Activated T-helper 2 cell treated with anti-CD3 and anti-CD28 coated beads, Interferon-gamma antibody, Interleukin-2, Interleukin-4, amounts not matched to agents 10 μg/mL and 5 μg/mL and 100 μg/mL, durations not matched to agents 14 hours and 24 hours and 36 hours (primary cell): ENCODE measurements at places on chromosomes 6 and 20. TPM values are rescaled to one million over a fixed set of nuclear protein-coding genes. Genes with fewer than 3 reads are reported as not detected.

NHSL1 gene
- 1.5 and 2.4 TPM in 2 replicates for total RNA-seq

VGLL2 gene
- not detected in 2 replicates for total RNA-seq

B3GAT2 gene
- total RNA-seq, result not detected in 2 replicates

CALHM5 gene
- not detected in 2 replicates for total RNA-seq

GJA10 gene
- total RNA-seq, result 0.11 and 0.32 TPM in 2 replicates

DNA sequence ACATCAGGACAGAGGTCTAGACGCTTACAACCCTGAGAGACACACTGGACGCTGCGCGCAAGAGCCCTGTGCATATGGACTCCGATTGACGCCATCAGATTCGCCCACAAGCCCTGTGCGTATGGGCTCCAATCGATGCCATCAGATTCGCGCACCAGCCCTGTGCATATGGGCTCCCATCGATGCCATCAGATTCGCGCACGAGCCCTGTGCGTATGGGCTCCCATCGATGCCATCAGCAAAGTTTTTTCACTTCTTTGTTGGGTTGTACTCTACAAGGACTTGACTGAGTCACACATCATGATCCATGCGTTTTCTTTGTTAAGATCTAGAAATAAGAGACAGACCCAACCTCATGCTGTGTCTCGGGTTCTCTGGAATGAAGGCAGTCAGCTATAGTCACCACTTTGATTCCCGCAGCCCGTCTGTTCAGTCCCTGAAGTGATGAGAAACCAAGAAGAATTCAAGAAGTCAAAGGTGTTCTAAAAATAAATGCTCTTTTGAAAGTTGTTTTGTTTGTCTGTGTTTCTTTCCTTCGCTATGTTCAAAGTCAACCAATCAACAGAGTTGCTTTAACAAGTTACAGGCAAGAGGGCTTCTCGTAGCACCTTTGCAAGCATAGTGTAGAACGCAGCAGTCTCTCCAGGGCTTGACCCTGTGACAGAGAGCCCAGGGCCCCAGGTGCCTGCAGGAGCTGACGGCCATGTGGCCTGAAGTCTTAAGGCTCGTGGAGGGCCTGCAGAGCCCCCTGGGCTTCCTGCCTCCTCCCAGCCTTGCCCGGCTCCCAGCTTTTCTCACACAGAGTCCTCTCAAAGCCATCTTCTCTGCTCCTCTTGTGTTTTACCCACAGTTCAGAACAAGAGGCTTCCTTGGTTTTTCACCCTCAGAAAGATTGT is 7.9 kb downstream of the RPS6KA2 start:
- DNase-seq, result no peak

DNA sequence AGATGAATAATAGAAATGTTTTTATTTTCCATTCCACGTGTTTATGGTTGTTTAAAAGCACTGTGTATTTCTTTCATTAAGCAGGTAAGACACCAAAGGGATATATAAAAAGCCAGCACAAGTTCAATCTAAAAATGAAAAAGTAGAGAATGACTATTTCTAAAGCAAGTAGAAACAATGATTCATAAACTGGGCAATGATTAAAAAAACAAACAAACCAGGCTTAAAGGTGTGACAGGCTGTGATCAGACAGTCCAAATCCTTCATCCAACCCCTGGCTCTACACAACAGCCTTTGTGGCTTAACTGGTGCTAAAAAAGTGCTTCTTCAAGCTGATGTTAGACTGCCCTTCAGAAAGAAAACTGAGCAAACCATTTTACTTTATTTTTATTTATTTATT is 45.7 kb upstream of the TSHZ2 start:
- DNase-seq, result no peak

DNA sequence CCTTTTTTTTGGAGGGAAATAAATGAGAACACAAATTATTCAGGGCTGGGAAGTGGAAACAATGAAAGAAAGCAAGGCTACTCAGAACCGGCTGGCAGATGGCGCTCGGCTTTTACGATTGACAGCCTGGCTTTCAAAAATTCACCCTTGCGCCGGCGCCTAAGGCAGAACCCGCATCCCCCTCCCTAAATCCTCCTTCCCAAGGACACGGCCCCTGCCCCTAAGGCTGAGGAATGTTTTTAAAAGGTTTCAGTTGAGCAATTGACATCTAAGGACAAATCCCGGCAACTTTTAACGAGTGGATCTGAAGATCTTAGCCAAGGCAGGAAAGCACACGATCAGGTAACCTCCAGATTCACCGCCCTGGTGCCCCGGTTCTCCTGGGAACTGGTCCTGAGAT is 16.3 kb downstream of the GNAS start:
- DNase-seq, result no peak

DNA sequence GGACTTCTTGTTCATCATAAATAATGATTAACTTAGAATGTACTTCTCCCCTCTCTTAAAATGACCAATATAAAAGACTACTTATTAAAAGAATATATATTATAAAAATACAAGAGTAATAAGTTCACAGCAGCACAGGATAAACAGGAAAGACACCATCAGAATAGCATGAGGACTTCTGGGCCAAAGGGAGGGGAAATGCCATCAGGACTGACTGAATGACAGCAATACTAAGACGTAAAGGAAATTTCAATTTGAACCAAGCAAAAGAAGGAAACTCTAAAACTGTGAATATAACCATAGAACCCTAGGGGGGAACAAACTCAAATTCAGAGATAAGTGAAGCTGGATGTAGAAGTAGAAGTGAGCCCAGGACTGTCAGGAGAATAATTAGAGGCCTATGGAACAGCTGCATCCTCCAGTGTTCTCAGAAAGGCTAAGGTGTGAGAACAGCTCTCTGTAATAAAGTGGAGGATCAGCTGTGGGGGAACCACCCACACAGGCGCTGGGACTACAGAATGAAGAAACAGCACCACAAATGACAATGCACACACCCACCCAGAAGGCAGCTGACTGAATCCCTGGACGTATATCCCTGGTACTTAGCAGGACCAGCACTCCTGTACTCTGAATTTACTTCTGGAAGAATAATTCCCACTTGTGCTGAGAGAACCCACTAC is 37.8 kb downstream of the ZHX3 start:
- no peak for DNase-seq
